Amniotic epithelial cell (primary cell): ENCODE measurements at places on chromosomes 3 and 15.
A peak's percentile ranks its signal among the peaks of the same experiment; 100 is the strongest.

GRCh38 chr15:64749167-64749566 lies 26.2 kb downstream of the RBPMS2 start:
- peak; percentile 65 for DNase-seq

GRCh38 chr3:78907367-78907766 lies 860.4 kb downstream of the ROBO1 start:
- DNase-seq = peak; percentile 58

DNA sequence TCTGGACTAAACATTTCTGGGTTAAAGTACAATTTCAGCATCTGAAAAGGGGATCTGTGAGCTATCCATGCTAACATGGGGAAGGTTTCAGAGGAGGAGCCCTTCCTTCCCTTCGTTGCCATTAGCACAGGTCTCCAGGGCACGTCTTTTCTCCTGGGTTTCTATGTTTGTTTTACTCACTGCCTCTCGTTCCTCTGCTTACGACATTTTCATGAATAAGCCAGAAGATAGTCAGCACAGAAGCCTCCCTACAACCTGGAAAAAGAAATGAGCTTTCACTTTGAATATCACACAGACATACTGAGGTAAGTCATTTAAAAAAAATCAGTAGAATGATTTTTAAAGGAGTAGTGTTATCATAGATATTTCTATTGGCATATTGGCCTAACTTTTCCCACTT lies 117.2 kb upstream of the KCNMB2 start:
- DNase-seq = peak; percentile 74

DNA sequence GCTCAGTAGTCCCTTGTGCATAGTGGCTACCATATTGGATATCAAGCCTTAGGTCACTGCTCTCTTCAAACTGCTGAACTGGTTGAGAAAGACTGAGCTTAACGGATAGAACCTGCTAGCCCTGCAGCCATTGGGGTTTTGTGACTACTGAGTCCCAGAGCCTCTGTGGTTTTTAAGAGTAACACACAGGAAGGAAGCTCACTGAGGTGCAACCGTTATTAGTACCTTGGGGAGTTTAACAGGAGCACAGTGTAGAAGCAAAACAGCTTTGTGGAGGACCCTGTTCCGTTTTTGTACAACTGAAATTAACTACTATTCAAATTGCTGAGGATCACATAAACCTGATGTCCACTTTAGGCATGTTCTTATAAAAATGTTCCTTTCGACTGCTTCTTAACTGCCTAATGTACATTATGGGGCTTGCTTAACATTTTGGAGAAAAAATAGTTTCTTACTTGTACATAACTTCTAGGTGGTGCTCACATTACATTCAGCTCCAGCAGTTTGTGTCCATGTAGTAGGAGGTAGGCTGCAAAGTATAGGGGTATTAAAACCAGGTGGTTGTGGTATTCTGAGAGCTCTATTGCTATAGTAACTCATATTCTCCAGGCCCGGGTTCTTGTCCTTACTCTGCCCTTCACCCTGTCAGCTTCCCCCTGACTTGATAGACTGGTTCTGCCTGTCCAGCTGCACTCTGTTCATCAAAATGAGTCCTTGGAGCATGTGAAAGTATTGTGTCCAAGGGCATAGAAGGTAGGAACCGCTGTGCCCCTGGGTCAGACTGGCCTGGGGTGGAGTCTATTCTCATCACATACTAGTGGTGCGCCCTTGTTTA lies 17.3 kb downstream of the PXK start:
- no peak for DNase-seq

DNA sequence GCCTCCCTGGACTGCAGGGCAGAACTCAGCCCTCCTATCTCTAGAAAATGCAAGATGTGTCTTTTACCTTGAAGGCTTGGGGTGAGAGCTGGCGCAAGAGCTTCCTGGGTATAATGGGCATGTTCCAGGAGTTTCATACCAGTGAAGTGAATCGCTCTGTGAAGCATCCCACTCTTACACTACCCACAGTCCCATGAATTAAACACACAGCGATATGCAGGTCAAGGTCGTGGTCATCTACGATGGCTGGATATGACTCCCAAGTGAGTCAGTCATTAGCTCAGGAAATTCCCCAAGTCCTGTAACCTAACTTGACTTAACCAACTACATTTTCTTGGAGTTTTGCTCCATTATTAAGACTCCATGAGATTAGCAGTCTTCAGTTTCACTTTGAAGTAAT lies 439.7 kb downstream of the NTRK3 start:
- DNase-seq = peak; percentile 98

DNA sequence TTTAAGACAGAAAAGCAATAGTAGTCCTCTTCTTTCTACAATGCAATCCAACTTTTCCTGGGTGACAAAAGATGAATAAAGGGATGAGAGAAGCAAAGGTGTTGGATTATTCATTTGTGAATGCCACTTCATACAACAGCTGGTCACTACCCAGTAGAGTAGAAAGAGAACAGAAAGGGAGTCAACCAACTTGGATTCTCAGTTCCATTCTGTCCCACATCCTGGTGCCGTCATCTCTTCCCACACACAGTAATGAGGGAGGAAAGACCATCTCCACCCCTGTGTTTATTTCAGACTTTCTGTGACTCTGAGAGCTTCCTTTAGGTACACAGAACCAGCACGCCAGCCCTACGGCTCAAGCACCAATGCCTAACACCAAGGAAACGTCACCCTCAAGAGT lies 71.0 kb downstream of the FOXP1 start:
- DNase-seq = no peak

DNA sequence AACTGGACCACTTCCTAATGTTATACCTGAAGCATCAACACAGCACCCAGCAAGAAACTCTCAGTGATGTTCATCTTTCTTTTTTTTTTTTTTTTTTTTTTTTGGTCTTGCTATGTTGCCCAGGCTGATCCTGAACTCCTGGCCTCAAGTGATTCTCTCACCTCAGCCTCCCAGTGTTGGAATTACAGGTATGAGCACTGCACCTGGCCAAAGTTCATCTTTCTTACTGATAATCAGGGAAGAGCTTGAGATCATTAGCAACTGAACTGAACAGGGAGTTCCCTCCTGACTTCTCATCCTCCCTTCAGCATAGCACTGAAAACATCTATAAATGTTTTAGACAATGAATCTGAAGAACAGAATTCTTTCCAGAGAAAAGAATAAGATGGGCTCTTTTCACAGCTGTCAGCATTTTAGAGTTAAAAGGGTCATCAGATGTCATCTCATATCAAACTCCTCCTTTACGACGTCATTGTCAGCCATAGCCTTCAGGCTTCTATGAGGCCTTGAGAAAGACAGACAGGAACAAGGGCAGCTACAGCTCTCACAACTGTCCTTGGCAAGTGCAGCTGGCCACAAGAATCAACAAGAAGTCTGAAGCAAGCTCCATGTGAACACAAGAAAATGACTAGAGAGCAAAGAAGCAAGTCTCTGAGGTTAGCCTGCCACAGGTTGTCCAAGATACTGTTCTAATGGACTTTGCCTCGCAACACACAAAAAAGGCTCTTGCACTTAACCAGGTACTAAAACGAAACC lies 33.8 kb downstream of the SCAP start:
- DNase-seq = peak; percentile 41

DNA sequence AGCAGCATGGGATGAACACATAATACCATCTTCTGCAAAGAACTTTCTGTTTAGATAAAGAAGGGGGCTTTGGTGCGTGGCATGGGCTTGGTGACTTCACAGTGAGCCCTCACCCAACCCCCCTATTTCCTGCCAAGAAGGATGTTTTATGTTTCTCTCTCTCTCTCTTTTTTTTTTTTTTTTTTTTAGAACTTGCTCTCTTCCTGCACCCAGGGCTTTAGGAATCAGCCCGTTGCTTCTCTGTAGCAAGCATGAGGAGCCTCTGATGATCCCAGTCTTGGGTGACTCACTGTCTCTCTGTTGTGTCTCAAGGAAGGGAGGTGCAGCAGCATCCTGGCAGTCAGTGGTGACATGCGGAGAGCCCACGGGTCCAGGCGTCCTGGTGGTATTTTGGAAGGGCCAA lies 49.1 kb downstream of the CCK start:
- peak; percentile 21 for DNase-seq

- peak; percentile 1 for DNase-seq
Observed at GRCh38 chr3:77039606-77040171, at the start of gene ROBO2. Gene ROBO2 (plus strand): TSS chr3:77040099. CDS start chr3:77040786, 687 bp downstream.

- peak; percentile 83 for DNase-seq
Observed at GRCh38 chr3:185534511-185534910, 17.9 kb downstream of the LIPH start.

DNA sequence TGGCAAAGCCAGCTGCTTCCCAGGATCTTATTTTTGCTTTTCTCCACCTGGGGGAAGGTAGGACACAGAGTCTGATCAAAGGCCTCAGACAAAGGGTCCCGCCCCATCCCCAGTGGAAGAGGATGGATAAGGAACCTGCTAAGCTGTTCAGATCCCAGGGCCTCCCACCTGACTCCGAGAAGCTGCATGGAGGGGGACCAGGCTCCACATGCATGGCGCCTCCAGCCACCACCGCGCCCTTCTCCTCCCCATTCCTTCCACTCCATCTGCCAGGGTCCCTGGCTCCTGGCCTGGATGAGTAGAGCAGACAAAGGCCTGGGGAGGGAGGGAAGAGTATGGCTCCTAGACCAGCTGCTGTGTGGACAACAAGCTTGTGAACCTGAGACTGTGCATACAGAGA lies 20.0 kb upstream of the CRABP1 start:
- no peak for DNase-seq

DNA sequence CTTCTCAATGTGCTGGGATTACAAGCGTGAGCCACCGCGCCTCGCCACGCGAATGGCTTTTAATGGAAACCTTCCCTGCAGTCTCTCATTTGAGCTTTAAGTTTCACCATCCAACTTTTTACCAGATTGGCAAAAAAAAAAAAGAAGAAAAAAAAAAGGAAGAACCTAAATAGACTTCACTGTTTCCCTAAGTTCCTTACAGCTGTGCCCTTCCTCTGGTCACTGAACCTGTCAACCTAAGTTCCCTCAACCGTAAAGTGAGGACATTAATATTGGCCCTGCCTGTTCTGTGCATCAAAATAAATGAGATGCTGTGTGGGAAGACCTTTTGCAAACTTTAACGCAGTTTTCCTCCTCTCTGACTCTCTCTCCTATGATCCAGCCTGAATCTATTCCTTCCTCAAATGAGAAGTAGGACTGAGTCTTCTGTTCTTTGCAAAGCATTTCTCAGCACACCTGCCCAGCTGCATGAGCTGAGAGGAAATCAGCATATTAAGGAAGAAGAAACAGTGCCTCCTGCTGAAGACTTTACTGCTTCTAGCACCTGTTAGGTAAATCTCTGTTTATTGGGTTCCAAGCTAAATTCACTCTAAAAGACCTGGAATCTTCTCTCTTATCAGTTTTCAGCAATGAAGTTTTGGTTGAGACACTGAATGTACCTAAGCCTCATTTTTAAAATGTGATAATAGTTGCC lies 99.6 kb upstream of the ETV5 start:
- no peak for DNase-seq

- no peak for DNase-seq
Observed at GRCh38 chr15:68149059-68149458, 56.1 kb downstream of the CALML4 start.

- DNase-seq = no peak
Observed at GRCh38 chr15:68783226-68784058, 37.3 kb downstream of the ANP32A start.

DNA sequence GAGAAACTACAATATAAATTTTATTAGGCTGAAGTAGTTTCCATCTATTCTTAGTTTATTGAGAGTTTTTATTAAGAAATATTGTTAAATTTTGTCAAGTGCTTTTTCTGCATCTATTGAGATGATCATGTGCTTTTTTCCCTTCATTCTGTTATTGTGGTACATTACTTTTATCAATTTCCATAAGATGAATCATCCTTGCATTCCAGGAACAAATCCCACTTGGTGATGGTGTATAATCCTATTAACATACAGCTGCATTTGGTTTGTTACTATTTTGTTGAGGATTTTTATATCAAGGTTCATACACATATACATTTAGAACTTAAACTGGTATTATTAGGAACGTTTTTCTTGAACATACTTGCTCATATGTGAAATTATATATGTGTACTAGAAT lies 199.8 kb downstream of the TBC1D5 start:
- DNase-seq = peak; percentile 16

- DNase-seq = peak; percentile 64
Observed at GRCh38 chr3:49839193-49839809, 17.1 kb downstream of the TRAIP start.

DNA sequence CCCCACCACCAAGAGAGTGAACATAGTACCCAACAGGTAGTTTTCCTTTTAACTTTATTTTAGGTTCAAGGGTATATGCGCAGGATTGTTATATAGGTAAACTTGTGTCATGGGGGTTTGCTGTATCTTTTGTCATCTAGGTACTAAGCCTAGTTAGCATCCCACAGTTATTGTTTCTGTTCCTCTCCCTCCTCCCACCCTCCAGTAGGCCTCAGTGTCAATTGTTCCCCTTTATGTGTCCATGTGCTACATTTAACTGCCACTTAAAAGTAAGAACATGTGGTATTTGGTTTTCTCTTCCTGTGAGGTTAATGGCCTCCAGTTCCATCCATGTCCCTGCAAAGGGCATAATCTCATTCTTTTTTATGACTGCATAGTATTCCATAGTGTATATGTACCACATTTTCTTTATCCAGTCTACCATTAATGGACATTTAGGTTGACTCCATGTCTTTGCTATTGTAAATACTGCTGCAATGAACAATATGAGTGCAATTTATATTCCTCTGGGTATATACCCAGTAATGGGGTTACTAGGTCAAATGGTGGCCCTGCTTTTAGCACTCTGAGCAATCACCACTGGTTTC lies 66.2 kb downstream of the ST3GAL6 start:
- no peak for DNase-seq

GRCh38 chr15:77944002-77944867 lies 133.3 kb downstream of the TBC1D2B start:
- peak; percentile 88 for DNase-seq

- DNase-seq = no peak
Observed at GRCh38 chr3:50390508-50391224, 31.3 kb upstream of the TMEM115 start.

- DNase-seq = no peak
Observed at GRCh38 chr3:66418475-66418931, 82.3 kb downstream of the LRIG1 start.

- DNase-seq = peak; percentile 84
Observed at GRCh38 chr3:50321336-50322114, 1.0 kb downstream of the HYAL2 start.

DNA sequence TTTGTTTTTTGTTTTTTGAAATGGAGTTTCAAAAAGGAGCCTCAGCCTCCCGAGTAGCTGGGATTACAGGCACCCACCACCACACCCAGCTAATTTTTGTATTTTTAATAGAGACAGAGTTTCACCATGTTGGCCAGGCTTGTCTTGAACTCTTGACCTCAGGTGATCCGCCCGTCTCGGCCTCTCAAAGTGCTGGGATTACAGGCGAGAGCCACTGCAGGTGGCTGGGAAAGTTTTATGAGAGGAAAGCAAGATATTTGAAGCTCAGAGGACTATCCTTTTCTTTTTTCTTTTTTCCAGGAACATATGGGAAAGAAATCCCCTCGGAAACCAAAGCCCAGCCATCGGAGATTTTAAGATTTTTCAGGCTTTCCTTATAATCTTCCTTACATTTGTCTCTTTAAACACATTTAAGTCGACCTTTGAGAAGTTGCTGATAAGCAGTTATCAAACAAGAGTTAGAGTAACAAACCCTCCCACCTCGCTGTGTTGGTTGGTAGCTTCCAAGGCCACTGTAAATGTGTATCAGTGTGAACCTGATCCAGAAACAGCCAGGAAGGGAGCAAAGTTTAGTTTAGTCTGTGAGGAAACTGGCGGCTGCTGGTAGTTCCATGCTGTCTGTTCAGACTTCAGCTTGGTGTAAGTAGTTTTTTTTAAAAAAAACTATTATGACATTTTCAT lies 34.5 kb upstream of the MAP3K13 start:
- DNase-seq = peak; percentile 51
